ENCODE measurements at places on chromosomes 5 and 9.

DNA sequence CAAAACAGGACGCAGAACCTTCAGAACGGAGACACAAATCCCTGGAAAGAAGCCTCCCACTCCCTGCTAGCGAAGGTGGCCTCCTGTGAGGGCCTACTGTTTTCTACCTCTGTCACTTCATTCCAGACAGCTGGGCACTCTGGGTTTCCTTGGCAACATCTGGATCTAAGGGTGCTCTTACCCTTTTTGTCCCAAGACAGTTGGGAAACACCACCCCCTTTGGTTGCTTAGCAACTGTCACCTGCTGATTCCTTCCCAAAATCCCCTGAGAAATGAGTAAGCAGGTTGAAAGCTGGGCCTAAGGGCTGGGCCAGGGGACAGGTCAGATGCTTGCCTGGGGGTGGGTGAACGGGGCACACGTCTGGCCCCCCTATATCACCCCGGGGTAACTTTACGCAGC lies 29.4 kb downstream of the NANS start:
- DNase-seq = no peak

DNA sequence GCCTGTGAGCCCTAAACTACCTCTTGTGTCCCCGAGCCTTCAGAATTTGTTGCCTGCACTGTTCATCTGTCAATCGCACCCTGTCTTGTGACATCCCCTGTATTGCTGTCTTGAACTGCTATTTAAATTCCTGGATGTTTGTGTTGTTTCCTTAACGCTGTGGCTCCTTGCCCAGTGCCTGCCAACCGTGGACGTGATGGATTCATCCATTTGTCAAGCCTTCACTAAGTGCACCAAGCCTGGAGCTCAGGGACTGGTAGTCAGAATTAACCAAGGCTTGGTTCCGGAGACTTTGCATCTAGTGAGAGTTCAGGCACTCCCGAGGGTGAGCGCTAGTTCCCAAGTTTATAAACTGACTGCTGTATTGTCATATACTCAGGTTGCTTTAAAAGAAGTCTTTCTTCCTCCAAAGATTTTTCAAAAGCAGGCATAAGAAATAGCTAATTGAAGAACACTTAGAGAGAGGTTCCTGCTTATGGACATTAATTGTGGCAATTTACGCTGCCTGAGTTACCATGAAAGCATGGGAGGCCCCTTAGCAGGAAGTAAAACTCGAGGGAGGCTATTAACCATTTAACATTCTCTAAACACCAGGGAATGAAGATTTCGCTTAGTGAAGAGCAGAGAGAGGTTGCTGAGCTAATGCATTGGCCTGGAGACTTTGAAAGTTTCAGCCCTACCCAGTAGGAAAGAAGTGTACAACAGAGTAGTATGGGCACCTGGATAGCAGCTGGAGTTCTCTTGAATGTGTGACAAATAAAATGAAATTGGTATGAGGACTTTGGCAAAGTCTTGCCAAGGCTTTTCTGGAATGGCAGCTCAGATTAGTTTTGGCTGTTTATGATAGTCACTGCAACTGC lies 29.0 kb downstream of the RGS3 start:
- DNase-seq = no peak

- no peak for DNase-seq
These were observed 250.0 kb upstream of the MPDZ start for GRCh38 chr9:13529321-13530104.

DNA sequence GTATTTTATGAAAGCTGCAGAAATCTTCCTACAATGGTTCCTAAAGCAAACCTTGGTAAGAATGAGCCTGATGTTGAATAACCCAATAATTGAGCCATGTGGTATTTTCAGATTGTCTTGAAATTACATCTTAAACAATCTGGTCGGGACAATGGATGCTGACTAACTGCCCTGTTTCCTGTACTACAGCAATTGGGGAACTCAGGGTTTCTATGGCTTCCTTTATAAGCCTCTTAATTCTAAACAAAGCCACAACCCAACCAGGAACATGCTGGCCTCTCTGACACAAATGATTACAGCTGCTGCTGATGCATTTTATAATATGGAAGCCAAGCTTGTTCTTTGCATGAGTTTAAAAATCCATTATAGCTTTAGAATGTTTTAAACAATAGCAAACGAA lies 30.2 kb downstream of the PTPN3 start:
- DNase-seq = no peak

DNA sequence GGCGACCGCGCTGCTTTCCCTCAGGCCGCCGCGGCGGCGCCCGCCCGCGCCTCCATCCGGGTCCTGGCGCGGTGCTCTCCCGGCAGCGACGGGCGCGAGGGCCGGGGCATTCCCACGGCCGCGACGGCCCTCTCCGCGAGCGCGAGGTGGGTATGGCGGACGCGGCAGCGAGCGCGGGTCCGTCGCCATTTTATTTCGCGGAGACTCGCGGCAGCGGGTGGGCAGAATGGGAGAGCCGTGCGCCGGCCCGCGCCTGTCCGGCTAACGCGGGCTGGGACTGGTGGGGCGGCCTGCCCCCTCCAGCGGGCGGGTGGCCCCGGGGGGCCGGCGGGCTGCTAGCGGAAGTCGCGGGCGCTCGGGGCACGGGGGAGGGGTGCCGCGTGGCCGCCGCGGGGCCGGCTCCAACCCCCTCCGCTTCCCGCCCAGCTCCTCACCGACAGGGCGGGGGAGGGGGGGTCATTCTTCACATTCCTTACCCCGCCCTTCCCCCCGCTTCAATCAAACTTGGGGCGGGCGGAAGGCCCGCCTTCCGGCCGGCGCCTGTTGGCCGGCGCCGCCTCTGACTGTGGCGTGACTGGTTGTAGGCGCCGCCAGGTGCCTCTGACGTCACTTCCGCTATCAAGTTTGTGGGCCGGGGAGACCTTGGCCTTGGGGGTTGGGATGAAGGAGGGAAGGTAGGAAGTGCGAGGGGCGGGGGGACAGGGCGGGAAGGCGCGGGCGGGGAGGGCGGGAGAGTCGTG lies 82.1 kb downstream of the PTPDC1 start:
- DNase-seq = peak; percentile 89

DNA sequence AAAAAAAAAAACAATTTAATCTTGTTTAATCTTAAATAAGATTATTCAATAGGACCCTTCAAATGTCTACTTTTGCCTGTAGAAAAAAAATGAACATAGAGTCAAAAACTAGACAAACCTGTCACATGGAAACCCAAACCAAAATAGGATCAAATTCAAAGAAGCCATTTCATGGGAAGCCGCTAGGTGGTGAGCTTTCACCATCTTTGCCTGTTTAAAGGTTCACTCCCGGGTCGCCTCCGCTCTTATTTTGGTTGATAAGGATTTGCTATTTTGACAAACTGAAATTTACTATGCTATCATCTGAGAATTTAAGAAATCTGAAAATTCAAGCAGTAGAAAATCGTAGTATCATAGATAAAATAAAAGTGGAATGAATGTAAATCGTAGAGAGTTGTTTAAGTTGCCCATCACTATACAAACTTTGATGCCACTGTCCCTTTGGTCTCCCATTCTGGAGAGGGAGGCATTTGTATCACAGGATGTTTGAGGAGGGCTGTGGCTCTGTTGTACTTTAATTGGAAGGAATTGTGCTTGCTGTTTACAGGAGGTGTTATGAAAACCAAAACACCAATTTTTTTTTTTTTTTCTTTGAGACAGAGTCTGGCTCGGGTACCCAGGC lies 43.5 kb upstream of the DNAH5 start:
- peak; percentile 41 for DNase-seq

GRCh38 chr5:96331210-96331609 lies 101.8 kb downstream of the PCSK1 start:
- DNase-seq = no peak

DNA sequence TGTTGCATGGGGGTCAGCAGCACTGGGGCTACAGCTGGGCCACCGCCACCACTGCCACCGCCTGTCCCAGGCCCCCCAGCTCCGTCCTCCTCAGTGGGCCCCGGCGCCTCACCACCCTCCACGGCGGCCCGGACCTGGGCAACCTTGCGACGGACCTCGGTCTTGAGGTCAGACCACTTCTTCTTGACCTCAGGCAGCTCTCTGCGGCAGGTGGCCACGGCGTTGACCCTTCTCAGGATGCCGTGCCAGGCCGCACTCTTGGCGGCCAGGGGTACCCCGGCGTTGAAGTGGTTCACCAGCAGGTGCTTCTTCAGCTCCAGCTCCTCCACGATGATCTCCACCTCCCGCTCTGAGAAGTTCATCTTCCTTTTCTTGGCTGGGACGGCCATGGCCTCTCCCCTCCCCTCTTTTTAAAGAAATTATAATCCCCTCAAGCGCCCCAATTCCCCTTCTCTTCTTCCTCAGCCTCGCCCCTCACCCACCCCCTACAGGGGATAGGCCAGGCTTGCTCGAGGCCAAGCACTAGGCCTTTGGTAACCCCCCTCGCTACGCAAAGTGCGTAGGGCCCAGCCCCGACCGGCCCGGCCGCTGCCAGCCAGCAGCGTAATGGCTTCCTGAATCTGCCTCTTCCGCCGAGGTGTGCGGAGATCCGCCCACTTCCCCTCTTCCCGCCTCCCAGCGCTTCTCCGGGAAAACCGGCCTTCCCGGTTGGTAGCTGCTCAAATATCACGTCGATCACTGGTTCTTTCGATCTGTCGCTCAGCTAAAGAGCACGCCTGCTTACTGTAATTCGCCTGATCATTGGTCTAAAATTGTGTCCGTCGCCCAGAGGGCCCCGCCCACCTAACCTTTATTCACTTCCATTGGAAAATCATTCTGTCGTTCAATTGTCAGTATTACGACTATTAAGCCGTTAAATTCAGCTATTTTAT lies at the start of gene NAIF1:
Gene NAIF1, minus strand, starts transcription at position 608 of the 932 bp plus-strand sequence. Its CDS starts 219 bp downstream, at position 389.
- DNase-seq = peak; percentile 96

GRCh38 chr5:154110716-154111115 lies 71.9 kb downstream of the MFAP3 start:
- DNase-seq = no peak

DNA sequence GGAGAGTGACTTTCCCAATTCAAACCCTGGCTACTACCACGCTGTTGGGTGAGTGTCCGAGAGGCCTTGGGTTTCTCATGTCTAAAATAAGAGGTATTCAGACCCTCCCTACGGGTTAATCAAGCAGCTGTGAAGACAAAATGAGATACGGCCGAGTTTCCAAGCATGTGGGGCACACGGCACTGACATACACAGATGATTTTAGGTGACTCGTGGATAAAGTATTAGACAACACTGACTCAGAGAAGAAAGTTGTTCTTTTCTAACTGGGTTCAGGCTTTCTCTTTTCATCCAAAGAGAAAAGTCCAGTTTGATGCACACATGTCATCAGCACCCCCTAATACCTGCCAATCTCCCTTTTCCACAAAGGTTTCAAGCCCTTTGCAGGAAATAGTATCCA lies 15.6 kb downstream of the FOXI1 start:
- DNase-seq = no peak

DNA sequence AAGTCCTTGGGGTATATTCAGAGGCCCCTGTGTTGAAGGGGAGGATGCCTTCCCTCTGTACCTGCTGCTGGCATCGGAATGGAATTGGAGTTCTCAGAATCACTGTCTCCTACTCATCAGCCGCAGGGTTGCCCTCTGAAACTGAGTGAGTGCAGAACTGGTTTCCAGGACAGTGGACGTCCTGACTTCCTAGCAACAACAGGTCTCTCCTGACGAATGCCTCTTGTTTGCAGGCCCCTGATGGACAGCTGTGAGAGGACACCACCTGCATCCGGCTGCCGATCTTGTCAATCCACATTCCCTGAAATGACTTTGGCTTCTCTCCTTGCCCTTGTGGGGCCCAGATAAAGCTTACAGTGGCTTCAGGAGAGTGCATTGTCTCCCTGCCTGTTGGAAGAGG lies 274.5 kb downstream of the NSG2 start:
- DNase-seq = no peak

GRCh38 chr5:65292196-65292595 lies 189.5 kb downstream of the ADAMTS6 start:
- no peak for DNase-seq

DNA sequence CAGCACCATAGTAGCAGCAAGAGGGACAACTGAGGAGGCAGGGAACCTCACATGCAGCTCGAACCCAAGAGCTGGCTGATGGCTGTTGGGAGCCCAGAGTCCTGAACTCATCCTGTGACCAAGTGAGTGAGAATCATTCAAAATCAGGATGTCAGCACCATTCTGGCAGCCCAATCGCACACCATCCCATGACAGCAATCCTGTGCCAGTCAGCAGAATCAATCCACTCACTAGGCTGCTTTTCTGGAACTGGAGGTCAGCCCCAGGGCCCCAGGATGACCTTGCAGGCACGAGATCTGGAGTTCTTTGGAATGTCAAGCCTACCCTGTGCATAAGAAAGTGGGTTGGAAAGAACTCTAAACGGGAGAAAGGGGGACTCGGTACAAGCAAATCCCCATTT lies 67.8 kb upstream of the TAF11L2 start:
- no peak for DNase-seq

GRCh38 chr9:20065796-20066700 lies 277.2 kb upstream of the SLC24A2 start:
- no peak for DNase-seq

GRCh38 chr9:38313421-38313820 lies 79.1 kb upstream of the ALDH1B1 start:
- DNase-seq = no peak

GRCh38 chr5:130526708-130527107 lies 622.4 kb downstream of the CHSY3 start:
- DNase-seq = no peak

DNA sequence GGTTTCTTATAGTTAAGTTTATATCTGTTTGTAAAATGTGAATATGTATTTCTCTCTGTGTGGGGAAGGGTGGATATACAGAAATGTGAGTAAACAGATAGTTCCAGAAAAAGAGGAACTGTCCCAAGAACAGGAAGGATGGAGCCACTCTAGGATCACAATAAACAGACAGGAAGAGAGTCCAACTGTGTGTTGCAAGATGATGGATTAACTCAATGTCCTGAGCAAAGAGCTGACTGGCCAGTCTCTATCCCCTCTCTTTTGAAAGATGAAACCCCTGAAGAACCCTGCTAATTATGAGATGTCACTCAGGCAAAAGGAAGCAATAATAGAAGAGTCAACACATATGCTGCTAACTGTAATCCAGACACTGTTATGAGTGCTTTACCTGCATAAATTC lies 202.7 kb downstream of the SEMA6A start:
- no peak for DNase-seq

DNA sequence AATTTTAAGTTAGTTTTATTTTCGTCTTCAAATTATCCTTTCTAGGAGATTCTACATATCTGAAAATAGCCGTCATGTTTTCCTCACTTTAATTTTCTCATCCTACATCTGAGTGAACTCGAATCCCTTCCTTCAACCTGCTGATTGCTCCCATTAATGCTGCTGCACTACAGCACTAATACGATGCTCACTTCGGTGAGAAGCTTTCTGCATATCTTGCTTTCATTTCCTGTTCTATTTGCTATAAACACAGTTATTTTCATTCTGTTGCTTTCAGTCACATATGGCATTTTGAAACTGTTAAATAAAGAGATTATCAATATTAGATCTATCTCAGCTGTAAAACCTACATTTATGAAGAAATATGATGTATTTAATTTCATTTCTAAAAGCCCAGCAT lies 749.2 kb downstream of the EFNA5 start:
- no peak for DNase-seq

DNA sequence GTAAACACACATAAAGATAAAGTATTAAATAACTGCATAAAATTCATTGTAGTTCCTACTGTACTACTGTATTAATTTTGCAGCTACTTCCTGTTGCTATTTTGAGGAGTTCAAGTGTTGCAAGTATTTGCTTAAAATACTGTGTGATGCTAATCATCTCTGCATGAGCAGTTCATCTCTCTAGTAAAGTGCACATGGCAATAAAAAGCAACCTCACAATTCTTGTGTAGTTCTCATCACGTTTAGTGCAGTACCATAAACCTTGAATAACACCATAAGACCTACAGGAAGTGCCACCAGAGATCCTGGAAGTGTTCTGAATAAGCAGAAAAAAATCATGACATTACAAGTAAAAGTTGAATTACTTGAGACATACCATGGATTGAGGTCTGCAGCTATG lies 34.6 kb downstream of the CPLANE1 start:
- DNase-seq = no peak
